Activated CD8-positive, alpha-beta memory T cell treated with anti-CD3 and anti-CD28 coated beads for 1 hour (primary cell): ENCODE measurements at places on chromosomes 1 and 21.

- no peak for DNase-seq
Observed at GRCh38 chr1:55868026-55868425, 652.9 kb upstream of the USP24 start.

DNA sequence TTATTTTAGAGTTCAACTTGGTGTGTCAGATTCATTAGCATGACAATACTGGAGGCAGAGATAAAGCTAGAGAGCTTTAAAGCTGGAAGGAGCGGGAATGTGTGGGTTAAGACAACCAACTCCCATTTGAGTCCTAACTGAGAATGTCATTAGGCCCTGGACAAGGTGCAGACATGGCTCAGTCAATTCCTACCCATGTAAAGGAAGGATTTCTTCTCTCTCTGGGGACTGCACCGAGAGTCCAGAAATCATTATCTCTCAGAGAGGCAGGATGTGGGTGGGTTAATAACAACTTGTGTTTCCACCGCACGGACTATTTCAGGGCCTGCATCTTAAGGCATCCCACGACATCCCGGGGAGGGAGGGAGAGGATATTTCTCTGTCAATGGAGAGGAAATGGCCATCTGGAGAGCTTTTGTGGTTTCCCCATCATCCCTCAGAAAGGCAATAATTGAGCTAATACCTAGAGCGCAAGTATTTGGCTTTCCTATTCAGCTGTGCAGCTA lies 46.7 kb upstream of the SARS1 start:
- no peak for DNase-seq

GRCh38 chr1:203276916-203277545 lies 28.3 kb upstream of the BTG2 start:
- no peak for DNase-seq

- DNase-seq = no peak
Observed at GRCh38 chr1:171277534-171277933, 29.2 kb downstream of the FMO1 start.
